Mesenchymal stem cell (in vitro differentiated cells and primary cell): ENCODE measurements at places on chromosomes 12 and 14.
A peak's percentile ranks its signal among the peaks of the same experiment; 100 is the strongest.

DNA sequence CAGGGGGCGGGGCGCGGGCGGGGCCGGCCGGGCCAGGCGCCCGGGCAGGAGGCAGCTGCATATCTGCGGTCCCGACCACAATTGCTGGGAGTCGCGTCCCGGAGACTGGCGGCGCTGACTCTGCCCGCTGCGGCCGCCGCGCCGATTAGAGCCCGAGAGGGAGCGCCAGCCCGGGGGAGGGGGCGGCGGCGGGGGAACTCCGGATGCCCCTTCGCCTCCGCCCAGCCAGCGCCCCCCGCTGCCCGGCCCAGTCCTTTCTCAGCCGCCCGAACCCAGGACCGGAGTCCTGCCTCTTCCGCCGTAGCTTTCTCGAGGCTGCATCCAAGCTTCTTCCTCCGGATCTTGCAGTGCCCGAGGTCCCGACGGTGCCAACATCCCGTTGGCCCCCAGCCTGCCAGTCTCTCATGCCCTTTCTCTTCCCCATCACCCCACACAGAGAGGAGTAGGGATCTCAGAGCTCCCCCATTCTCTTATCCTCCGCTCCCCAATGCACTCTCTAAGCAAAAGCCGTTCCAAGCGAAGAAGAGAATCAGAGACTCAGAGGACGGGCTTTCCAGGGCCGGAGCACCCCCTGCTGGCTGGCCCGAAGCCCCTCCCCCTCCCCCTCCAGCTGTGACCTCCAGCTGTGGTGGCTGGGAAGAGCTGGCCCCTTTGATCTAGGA, 8.8 kb upstream of the SP7 start:
- DNase-seq = peak; percentile 86

- DNase-seq = no peak
Observed at GRCh38 chr14:73474952-73475351, 15.8 kb upstream of the RIOX1 start.

DNA sequence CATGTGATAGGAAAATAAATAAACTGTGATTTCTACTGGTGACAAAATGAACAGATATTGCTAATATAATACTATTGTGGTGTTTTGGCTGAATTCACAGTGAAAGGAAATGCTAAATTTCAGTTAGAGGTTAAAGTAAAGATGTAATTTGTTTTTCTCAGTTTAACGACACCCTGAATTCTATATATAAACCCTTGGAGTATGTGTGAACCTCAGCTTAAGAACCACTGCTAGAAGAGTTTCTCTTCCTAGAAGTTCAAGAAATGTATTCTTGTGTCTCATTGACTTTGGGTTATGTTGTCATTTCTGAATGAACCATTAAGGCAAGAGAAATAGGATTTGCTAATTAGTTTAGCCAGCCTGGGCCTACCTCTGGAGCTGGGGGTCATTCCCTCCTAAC, 8.2 kb downstream of the FBXO34 start:
- no peak for DNase-seq

GRCh38 chr12:105729181-105729771, 398.8 kb downstream of the C12orf75 start:
- DNase-seq = no peak

- DNase-seq = peak; percentile 59
Observed at GRCh38 chr12:1083889-1084262, 92.9 kb downstream of the ERC1 start.

- DNase-seq = no peak
Observed at GRCh38 chr12:6374786-6375160, 590 bp downstream of the SCNN1A start.
